HT1080 (cell line): ENCODE measurements at places on chromosomes 12 and 14. TPM values are rescaled to one million over a fixed set of nuclear protein-coding genes. Genes with fewer than 3 reads are reported as not detected.

DNA sequence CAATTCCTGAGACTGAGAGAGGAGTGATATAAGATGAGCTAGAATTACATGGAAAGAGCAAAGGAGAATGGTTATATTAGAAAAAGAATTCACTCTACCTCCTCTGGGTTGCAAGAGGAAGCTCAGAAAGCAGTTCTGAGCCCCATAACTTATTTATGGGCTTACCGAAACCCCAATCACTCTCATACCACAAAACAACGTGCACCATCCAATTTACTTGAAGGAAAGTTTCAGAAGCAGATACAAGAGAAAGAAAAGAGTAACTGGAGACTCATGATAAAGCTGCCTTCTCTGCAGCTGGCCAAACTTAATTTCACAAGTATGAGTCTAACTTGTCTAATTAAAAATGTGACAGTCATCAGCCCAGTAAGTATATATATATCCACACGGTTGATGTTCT is 27.4 kb upstream of the CAMKK2 start:
- DNase-seq, result no peak

DNA sequence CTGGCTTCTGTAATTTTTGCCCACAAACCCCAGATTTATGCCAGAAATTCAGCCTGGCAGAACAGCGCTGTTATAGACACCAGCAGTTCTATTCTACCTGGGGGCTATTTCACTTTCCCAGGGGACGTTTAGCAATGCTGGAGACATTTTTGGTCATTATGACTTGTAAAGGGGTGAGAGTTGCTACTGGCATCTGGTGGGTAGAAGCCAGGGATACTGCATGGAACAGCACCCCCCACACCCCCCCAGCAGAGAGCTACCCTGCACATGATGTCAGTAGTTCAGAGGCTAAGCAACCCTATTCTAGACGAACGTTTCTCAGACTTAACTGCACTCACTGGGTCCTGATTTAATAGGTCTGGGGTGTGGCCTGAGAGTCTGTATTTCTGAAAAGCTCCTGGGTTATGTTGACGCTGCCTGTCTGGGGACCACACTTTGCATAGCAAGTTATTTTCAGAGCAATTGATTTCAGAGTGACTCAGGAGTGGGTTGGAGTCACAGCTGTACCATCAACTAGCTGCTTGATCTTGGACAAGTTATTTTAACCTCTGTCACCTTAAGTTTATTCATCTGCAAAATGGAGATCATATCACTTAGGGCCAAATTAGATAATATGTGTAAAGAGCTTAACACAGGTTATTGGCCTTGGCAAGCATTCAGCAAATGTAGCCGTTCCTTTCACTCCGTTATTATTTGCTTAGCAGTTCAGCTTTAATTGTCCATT is 48.5 kb downstream of the CHST11 start:
- DNase-seq, result no peak

GRCh38 chr12:80717856-80718255 is 1.1 kb downstream of the MYF5 start:
- no peak for DNase-seq

- DNase-seq, result no peak
Observed at GRCh38 chr12:91852634-91853033, 293.0 kb downstream of the BTG1 start.

DNA sequence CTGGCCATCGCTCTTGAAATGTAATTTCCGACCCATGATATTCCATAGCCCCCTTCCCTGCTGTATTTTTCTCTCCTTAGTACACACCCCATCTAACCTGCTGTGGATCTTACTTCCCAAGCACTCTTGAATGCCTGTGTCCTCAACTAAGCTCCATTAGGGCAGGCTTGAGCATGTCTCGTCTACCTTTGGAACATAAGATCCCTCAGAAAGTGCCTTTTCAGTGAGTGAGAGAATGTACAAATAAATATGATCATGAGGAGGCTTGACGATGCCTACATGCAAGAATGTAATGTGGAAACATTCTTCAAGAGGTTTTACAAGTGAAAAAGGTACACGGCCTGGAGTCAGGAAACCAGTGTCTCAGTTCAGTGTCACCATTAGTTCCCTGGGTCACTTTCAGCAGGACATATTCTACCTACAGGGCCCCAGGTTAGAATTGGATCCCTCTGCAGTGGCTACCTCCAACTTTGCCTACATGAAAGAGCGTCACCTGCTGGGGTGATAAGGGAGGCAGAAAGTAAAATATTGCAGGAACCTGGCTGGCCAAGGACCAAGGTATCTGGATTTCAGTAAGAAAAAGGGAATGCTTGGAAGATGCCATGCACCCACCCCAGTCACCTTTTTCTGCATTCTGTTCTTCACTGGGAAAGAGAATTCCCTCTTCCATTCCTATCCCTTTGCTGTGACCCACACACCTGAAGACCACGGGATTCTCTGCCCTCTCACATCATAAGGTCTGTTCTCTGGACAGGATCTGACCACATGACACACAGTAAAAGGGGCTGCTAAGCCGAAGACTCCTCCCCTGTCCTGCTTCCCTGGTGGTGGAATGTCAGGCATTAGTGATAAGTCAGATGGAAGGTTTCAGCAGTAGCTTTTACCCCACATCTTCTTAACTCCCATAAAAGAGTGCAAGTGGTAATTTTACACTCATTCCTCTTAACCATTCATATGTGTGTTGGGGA is 24.6 kb upstream of the SERPINA1 start:
- no peak for DNase-seq

POLE gene
- total RNA-seq, result 35.5 and 39.1 TPM in 2 replicates
